ENCODE measurements at places on chromosomes 4 and X. TPM values are rescaled to one million over a fixed set of nuclear protein-coding genes. Genes with fewer than 3 reads are reported as not detected.

GRCh38 chr4:35925806-35926205, 318.5 kb downstream of the ARAP2 start:
- DNase-seq, result no peak

The NEUROG2 gene
- total RNA-seq, result 0.06 TPM

- DNase-seq, result peak; percentile 80
Measured at GRCh38 chrX:2401590-2402360, 99.0 kb downstream of the DHRSX start.

DNA sequence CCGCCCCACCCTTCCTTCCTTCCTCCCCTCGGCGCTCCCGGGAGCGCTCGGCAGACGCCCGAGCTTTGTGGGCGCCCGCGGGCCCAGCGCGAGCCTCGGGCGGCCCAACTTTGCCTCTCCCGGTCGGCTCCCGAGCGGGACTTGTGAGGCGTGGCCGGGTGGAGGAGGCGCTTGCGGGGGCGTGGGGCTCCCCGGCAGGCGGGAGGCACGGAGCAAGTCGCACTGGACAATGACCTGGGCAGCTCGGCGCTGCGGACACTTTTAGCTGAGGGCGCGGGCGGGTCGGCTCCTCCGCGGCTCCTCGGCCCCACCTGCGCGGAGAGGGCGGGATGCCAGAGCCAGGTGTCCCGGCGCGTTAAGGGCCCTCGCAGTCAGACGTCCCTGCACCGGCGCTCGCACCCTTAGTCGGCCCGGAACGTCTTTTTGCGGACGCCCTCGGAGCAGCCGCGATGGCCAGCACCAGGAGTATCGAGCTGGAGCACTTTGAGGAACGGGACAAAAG, 385 bp downstream of the DCLK2 start:
- DNase-seq, result peak; percentile 32

GRCh38 chr4:153781280-153781679, 7.6 kb downstream of the SFRP2 start:
- DNase-seq, result no peak
